ENCODE measurements at places on chromosomes 4 and X.

GRCh38 chrX:40224658-40225057 is 126.9 kb upstream of the BCOR start:
- DNase-seq, result no peak

DNA sequence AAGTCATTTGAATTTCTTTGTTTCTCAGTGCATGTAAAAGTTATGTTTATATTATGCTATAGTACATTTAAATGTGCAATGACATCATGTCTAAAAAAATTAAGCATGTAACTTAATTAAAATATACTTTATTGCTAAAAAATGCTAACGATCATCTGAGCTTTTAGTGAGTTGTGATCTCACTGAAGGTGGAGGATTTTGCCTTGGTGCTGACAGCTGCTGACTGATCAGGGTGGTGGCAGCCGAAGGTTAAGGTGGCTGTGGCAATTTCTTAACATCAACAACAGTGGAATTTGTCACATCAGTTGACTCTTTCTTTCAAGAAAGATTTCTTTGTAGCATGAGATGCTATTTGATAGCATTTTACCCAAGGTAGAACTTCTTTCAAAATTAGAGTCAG is 6.6 kb downstream of the ANAPC4 start:
- DNase-seq, result no peak

- no peak for DNase-seq
Observed at GRCh38 chr4:73257651-73258435, 755 bp downstream of the ANKRD17 start.

- DNase-seq, result no peak
Observed at GRCh38 chr4:45778514-45778913, 345.3 kb downstream of the GABRG1 start.

GRCh38 chr4:52780206-52780605 is 29.0 kb upstream of the ERVMER34-1 start:
- DNase-seq, result no peak

DNA sequence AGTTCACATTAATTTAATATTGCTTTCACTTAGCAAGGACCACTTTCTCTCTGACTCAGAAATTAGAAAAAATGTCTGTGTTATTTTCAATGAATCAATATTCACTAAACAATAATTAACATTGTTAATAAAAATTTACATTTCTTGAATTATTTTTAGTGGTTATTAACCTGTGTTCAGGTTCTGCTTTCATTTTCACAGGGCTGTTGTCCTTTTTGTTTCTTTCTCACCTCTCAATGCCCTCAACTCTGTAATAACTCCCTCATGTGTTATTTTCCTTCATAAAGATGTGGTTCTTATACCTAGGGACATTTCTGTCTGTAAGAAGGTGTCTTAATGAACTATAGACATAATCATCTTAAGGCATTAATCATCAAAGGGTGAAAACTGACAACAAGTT is 43.1 kb upstream of the PRR27 start:
- DNase-seq, result no peak

GRCh38 chr4:176587920-176588319 is 204.8 kb downstream of the VEGFC start:
- DNase-seq, result no peak

- no peak for DNase-seq
Observed at GRCh38 chr4:85659610-85660218, 184.8 kb downstream of the ARHGAP24 start.

GRCh38 chr4:78661921-78662521 is 110.5 kb downstream of the ANXA3 start:
- no peak for DNase-seq

- DNase-seq, result no peak
Observed at GRCh38 chr4:3387943-3388361, 53.8 kb upstream of the HGFAC start.

Measured in amygdala (tissue), 56 donors.